ENCODE measurements at places on chromosomes 13 and 19. TPM values are rescaled to one million over a fixed set of nuclear protein-coding genes. Genes with fewer than 3 reads are reported as not detected.

DNA sequence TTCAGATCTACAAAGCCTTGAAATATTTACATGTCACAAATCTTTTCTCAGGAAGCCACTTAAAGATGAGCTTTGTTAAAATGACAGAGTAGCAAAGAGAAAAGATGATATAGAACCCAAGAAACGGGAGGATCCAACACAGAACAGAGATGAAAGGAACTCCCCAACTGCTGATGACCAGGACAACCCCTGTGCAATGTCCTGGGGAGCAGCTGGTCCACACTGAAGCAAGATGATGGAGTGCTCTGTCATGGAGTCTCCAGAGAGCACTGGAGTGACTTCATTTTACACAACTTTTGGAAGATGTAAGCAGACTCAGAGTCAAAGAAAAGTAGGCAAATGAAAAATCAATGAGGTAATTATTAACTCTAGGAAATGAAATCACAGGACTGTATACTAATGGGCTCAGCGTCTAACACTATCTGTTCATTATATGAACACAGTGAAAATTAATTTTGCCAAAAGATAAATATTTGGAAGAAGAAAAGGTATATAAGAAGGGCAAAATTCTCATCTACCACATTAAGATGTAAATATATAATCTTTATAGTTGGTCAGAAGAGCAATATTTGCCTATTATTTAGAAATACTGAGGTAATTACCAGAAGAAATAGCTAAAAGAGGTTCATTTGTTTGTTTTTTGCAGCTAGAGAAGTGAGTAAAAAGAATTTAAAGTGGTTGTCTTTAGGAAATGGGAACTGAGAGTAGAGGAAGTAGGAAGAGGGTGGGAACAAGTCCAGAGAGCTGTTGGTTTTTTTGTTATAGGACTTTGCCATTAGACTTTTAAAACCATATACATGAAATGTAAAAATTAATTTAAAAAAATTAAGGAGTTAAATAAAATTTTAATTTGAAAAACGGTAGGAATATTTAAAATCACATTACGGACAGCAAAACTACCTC is 30.5 kb downstream of the MTRF1 start:
- no peak overlapping the region for H3K27ac ChIP-seq
- no peak for DNase-seq
- no peaks in the 10 kb centered on the region for H3K4me1 ChIP-seq
- H3K27me3 ChIP-seq, result no peaks in the 10 kb centered on the region

GRCh38 chr13:66313413-66313812 is 916.7 kb downstream of the PCDH9 start:
- no peaks in the 10 kb centered on the region for H3K27me3 ChIP-seq
- DNase-seq, result no peak
- H3K27ac ChIP-seq, result no peak overlapping the region

- no peak for DNase-seq
- H3K4me3 ChIP-seq, result no peak overlapping the region
- peaks cover 6% of the 10 kb centered on the region for H3K27me3 ChIP-seq
- no peak overlapping the region for H3K27ac ChIP-seq
- no peaks in the 10 kb centered on the region for H3K36me3 ChIP-seq
Measured at GRCh38 chr13:30998136-30999088, 66.0 kb downstream of the TEX26 start.

DNA sequence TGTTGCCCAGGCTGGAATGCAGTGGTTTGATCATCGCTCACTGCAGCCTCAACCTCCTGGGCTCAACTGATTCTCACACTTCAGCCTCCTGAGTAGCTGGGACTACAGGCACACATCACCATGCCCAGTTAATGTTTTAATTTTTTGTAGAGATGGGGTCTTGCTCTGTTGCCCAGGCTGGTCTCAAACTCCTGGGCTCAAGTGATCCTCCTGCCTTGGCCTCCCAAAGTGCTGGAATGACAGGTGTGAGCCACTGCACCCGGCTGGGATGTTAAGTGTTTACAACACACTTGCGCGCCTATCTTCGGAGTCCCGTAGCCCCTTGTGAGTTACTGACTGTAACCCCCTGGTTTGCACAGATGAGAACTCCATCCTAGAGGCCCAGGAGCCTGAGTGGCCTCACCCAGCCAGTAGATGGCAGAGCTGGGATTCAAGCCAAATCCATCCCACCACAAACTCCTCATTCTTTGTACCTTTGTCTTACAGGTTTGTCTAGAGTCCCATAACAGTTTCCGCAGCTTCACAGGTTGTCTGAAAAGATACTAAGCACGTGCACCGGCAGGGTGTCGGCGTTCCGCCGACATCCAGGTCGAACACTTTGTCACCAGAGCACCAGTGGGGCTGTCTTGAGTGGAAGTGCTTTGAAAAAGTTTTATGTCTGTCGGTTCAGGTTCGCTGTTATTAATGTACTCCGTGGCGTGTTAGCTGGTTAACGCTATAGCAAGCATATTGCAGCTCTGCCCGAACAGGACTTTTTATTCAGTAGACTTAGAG is 14.7 kb downstream of the MAG start:
- H3K4me1 ChIP-seq, result no peaks in the 10 kb centered on the region
- H3K27me3 ChIP-seq, result no peaks in the 10 kb centered on the region
- H3K27ac ChIP-seq, result no peak overlapping the region
- H3K4me3 ChIP-seq, result no peak overlapping the region
- H3K36me3 ChIP-seq, result no peaks in the 10 kb centered on the region

ZNF433 gene
- 0.49 TPM for total RNA-seq

KRTDAP gene
- total RNA-seq, result not detected

GRCh38 chr19:47427241-47428176 is 8.2 kb upstream of the MEIS3 start:
- H3K27ac ChIP-seq, result peak overlapping the region; percentile 24
- peak; percentile 58 for DNase-seq
- H3K4me3 ChIP-seq, result peak overlapping the region; percentile 32
- peaks cover 35% of the 10 kb centered on the region for H3K4me1 ChIP-seq
- peaks cover 14% of the 10 kb centered on the region for H3K27me3 ChIP-seq

GRCh38 chr13:67353941-67354340 is 123.8 kb upstream of the PCDH9 start:
- H3K27me3 ChIP-seq, result no peaks in the 10 kb centered on the region
- H3K27ac ChIP-seq, result no peak overlapping the region
- no peaks in the 10 kb centered on the region for H3K36me3 ChIP-seq
- no peak for DNase-seq
- no peaks in the 10 kb centered on the region for H3K4me1 ChIP-seq
- no peak overlapping the region for H3K4me3 ChIP-seq

- H3K27me3 ChIP-seq, result no peaks in the 10 kb centered on the region
- H3K4me1 ChIP-seq, result peaks cover 7% of the 10 kb centered on the region
- no peaks in the 10 kb centered on the region for H3K36me3 ChIP-seq
- no peak overlapping the region for H3K27ac ChIP-seq
- no peak overlapping the region for H3K4me3 ChIP-seq
Measured at GRCh38 chr19:49356382-49356781, 5.8 kb downstream of the TEAD2 start.

CERS1 gene
- total RNA-seq, result not detected

- H3K27ac ChIP-seq, result no peak overlapping the region
- peaks cover 3% of the 10 kb centered on the region for H3K36me3 ChIP-seq
- DNase-seq, result no peak
- no peak overlapping the region for H3K4me3 ChIP-seq
Measured at GRCh38 chr19:3458229-3459088, 21.9 kb downstream of the SMIM24 start.

GRCh38 chr19:41930322-41930722 is 2.1 kb upstream of the ERFL start:
- DNase-seq, result no peak
- peaks cover 4% of the 10 kb centered on the region for H3K27me3 ChIP-seq
- no peak overlapping the region for H3K27ac ChIP-seq
- H3K4me1 ChIP-seq, result peaks cover 38% of the 10 kb centered on the region

ZNF284 gene
- 2.3 TPM for total RNA-seq

SIGLEC12 gene
- not detected for total RNA-seq

ADGRE1 gene
- 2.4 TPM for total RNA-seq

GRCh38 chr13:30872685-30873461 is 33.2 kb upstream of the MEDAG start:
- no peak overlapping the region for H3K27ac ChIP-seq
- H3K36me3 ChIP-seq, result no peaks in the 10 kb centered on the region
- no peaks in the 10 kb centered on the region for H3K4me1 ChIP-seq
- no peak overlapping the region for H3K4me3 ChIP-seq
- no peak for DNase-seq

- no peak overlapping the region for H3K27ac ChIP-seq
- no peak overlapping the region for H3K4me3 ChIP-seq
- H3K36me3 ChIP-seq, result peaks cover 24% of the 10 kb centered on the region
- no peaks in the 10 kb centered on the region for H3K27me3 ChIP-seq
- H3K4me1 ChIP-seq, result peaks cover 16% of the 10 kb centered on the region
Measured at GRCh38 chr19:39417463-39418181, 5.2 kb downstream of the PLEKHG2 start.

GRCh38 chr19:51144482-51145045 is 2.5 kb downstream of the SIGLEC7 start:
- no peak for DNase-seq
- no peak overlapping the region for H3K4me3 ChIP-seq
- H3K36me3 ChIP-seq, result no peaks in the 10 kb centered on the region
- H3K27me3 ChIP-seq, result peaks cover 1% of the 10 kb centered on the region

- H3K36me3 ChIP-seq, result no peaks in the 10 kb centered on the region
- no peak overlapping the region for H3K4me3 ChIP-seq
Measured at GRCh38 chr13:34738254-34738992, 203.6 kb upstream of the NBEA start.

- no peak overlapping the region for H3K4me3 ChIP-seq
- no peaks in the 10 kb centered on the region for H3K27me3 ChIP-seq
- H3K27ac ChIP-seq, result no peak overlapping the region
- no peak for DNase-seq
- no peaks in the 10 kb centered on the region for H3K4me1 ChIP-seq
Measured at GRCh38 chr13:90594681-90595080, 752.8 kb upstream of the MIR17HG start.

KLK4 gene
- not detected for total RNA-seq

SIGLEC6 gene
- total RNA-seq, result not detected
